Breast epithelium (tissue), 4 donors: ENCODE measurements at places on chromosomes 7 and 10.

- no peaks in the 10 kb centered on the region for H3K4me1 ChIP-seq
- H3K27ac ChIP-seq: no peak overlapping the region
- no peaks in the 10 kb centered on the region for H3K27me3 ChIP-seq
- no peak overlapping the region for H3K4me3 ChIP-seq
- no peak for DNase-seq
- H3K36me3 ChIP-seq: no peaks in the 10 kb centered on the region
Measured at GRCh38 chr7:88368686-88369085, 62.0 kb upstream of the STEAP4 start.

DNA sequence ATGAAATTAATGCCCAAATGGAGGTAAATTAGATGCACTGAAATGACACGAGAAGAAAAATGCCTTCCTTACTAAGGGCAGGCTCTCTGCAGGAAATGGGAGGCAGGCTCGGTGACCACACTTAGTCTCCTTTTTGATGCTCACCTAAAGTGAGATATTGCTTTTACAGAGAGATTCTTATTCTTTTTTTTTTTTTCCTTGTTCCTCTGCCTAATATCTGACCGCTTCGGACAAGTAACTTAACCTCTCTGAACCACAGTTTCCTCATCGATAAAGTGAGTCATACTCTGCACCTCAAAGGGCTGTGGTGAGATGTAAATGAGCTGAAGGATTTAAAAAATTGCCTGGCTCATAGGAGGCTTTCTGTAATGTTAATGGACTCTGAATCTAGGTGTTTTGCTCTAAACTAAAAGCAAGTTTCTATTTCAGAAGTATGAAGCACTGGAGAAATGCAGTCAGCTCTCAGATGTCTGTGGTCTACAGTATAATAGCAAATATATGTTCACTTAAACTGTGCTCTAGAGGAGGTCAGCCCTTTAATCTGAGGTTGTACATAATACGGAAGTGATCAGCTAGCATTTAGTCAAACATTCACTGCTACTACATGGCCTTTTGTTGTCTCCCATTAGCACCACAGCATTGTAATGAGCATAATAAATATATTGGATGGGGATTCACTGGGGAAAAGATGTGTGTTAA lies 23.2 kb downstream of the NKX2-3 start:
- H3K4me1 ChIP-seq: no peaks in the 10 kb centered on the region
- no peak for DNase-seq
- H3K4me3 ChIP-seq: no peak overlapping the region
- no peaks in the 10 kb centered on the region for H3K36me3 ChIP-seq
- H3K27ac ChIP-seq: no peak overlapping the region
- H3K27me3 ChIP-seq: peaks cover 50% of the 10 kb centered on the region

- no peak for DNase-seq
- no peaks in the 10 kb centered on the region for H3K36me3 ChIP-seq
- no peaks in the 10 kb centered on the region for H3K4me1 ChIP-seq
- no peak overlapping the region for H3K4me3 ChIP-seq
- H3K27ac ChIP-seq: no peak overlapping the region
Measured at GRCh38 chr7:2830609-2831376, 13.3 kb downstream of the GNA12 start.

GRCh38 chr7:22983257-22983855 lies 30.6 kb downstream of the HYCC1 start:
- H3K36me3 ChIP-seq: no peaks in the 10 kb centered on the region
- DNase-seq: no peak

GRCh38 chr10:103685880-103686669 lies 169.3 kb downstream of the SH3PXD2A start:
- no peak overlapping the region for H3K4me3 ChIP-seq
- H3K27me3 ChIP-seq: no peaks in the 10 kb centered on the region
- no peaks in the 10 kb centered on the region for H3K4me1 ChIP-seq

DNA sequence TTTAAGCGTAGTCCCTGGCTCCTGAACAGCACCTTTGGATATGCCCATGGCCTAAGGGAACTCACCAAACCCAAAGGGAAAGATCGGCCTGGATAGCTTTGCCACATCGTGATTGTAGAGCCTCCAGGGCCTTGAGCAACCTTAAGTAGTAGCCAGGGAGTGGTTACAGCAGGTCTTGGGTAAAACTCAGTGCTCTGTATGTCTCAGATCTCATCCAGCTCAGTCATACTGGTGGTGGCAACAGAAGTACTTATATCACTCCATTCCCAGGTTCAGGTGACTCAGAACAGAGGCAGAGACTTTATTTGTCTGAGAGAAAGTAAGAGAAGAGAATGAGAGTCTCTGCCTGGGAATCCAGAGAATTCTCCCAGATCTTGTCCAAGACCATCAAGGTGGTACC lies 39.1 kb upstream of the AASS start:
- H3K27me3 ChIP-seq: no peaks in the 10 kb centered on the region
- H3K27ac ChIP-seq: no peak overlapping the region
- no peaks in the 10 kb centered on the region for H3K36me3 ChIP-seq
- DNase-seq: no peak

- H3K27me3 ChIP-seq: no peaks in the 10 kb centered on the region
- DNase-seq: no peak
- H3K36me3 ChIP-seq: no peaks in the 10 kb centered on the region
- no peaks in the 10 kb centered on the region for H3K4me1 ChIP-seq
- H3K4me3 ChIP-seq: no peak overlapping the region
Measured at GRCh38 chr7:124257638-124258308, 224.9 kb upstream of the TMEM229A start.

- no peak overlapping the region for H3K4me3 ChIP-seq
- no peaks in the 10 kb centered on the region for H3K4me1 ChIP-seq
- no peaks in the 10 kb centered on the region for H3K27me3 ChIP-seq
- DNase-seq: no peak
Measured at GRCh38 chr7:15652776-15653290, 33.6 kb downstream of the MEOX2 start.
